Stomach (tissue), 19 donors: ENCODE measurements at places on chromosomes 13 and 19. TPM values are rescaled to one million over a fixed set of nuclear protein-coding genes. Genes with fewer than 3 reads are reported as not detected.

LRRC25 gene
- 7.2 TPM for total RNA-seq

ZNF763 gene
- total RNA-seq = 3.2 TPM

EDNRB gene
- total RNA-seq = 16.2 TPM

IGFL2 gene
- total RNA-seq = not detected

CFAP97D2 gene
- total RNA-seq = not detected

SH2D3A gene
- 43.0 TPM for total RNA-seq

FGF22 gene
- not detected for total RNA-seq

DNA sequence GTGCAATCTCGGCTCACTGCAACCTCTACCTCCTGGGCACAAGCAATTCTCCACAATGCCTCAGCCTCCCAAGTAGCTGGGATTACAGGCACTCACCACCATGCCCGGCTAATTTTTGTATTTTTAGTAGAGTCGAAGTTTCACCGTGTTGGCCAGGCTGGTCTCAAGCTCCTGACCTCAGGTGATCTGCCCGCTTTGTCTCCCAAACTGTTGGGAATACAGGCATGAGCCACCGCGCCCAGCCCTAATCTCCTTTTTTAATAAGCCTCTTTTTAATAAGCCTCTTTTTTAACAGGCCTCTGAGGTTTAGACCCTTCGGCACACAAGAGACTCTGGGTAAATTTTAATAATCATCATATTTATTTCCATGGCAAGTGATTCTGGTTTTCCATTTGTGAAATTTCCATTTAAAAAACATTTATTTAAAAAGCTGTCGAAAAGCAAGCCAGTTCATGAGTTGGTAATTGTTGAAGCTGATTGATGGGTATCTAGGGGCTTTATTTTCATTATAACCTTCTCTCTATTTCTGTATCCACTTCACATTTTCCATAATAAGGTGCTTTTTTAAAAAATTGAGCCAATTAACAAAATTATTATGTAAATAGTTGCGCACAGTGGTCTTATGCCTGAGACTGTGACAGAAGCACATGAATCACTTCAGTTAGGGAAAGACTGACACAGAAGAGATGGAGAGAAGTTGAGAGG lies 11.8 kb downstream of the POU2F2 start:
- DNase-seq = no peak

- DNase-seq = peak; percentile 44
Measured at GRCh38 chr19:33300009-33300893, 2.1 kb downstream of the CEBPA start.

DNA sequence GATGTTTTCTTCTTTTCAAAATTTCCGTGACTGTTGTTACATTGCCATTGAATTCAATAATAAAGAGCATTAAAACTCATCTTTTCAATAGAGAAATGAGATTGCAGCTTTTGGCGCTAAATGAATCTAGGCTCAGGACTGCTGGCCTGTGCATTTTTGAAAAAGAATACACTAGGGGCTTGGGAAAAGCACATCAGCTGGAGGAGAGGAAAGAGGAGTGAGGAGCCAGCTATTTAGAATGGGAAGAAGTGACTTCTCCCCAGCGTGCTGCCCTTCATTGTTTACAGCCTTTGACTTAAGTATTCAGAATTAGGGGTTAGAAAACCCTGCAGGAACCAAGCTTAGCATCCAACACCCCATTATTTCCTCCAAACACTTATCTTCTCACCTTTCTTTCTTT lies 43.3 kb downstream of the TNFSF11 start:
- no peak for DNase-seq

- peak; percentile 27 for DNase-seq
Measured at GRCh38 chr19:33953592-33953991, 156.9 kb downstream of the KCTD15 start.

GRCh38 chr13:48731957-48732569 lies 78.3 kb downstream of the CYSLTR2 start:
- DNase-seq = peak; percentile 73

DNA sequence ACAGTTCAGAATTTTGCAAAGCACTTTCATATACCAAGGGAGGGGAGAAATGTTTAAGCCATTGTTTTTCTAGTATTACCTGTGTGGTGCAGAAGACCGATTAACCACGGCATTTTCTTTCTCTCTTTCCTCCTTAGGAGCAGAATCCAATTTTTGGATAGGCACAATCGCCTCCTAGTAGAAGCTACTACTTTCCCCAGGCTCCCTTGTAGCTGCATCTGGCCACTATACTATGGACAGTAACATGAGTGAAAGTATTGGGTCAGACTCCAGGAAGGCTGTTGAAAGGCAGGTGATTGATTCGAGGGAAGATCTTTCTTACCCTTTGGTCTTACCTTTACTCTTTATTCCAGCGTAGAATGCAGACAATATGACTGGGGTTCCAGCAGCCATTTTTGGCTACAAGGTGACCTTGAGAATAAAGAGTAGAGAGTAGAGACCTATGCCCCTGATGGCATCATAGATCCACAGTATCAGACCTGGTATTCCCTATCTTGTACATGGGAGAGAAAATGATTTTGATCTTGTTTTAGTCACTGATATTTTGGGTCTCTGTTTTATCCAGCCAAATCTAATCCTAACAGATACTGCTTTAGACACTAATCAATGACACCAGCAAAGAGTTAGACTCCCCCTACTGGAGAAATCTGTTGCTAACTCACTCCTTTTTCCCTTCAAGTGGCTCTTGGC lies 77.0 kb downstream of the LRRC63 start:
- peak; percentile 69 for DNase-seq

DNA sequence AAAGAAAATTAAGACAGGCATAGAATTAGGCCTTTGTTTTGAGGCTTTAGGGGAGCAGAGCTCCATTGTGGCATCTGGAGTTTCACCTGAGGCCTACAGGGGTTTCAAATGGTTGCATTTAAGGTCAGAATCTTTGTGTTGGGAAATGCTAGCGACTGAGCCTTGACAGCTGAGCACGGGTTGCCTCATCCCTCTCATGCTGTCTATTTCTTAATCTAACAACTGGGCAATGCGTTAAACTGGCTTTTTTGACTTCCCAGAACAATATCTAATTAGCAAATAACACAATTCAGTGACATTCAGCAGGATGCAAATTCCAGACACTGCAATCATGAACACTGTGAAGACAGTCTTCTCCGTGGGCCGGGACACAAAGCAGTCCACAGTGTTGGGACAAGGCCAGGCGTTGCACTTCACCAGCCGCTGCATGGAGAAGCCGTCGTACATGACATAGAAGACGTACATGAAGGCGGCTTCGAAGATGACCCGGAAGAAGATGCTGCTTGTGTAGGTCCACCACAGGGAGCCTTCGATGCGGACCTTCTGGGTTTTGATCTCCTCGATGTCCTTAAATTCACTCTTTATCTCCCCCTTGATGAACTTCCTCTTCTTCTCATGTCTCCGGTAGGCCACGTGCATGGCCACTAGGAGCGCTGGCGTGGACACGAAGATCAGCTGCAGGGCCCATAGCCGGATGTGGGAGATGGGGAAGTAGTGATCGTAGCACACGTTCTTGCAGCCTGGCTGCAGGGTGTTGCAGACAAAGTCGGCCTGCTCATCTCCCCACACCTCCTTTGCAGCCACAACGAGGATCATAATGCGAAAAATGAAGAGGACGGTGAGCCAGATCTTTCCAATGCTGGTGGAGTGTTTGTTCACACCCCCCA lies 3.8 kb downstream of the GJB2 start:
- no peak for DNase-seq

DNA sequence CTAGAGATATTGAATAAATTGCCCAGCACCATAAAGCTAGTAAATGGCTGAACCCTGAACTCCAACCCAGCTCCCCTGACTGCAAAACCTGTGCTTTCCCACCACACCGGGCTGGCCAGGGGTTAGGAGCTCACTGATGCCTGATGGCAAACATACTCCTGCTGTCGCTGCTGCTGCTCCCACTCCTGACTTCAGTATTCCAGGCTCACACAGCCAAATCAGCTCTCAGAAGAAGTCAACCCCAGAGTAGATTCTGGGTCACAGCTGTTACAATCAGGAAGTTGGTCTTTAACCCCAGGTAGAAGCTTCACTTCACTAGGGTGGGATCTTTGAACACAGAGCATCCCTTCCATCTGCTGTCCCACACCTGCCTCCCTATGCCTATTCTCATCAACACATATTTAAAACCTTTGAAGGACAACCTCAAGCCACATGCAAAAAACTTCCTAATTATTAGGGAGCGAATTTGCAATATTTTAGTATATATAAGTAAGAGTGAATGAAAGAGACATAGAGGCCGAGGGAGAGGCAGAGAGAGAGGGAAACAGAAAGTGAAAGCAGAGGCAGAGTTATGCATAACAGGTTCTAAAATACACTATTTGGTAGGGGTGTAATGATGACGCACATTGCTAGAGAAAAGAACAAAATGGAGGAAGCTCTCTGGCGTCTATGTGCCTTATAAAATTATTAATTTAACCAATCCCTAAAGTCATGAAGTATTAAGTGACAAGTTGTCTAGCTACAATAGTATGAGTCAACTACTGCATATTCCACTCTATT lies 99.4 kb upstream of the SERP2 start:
- peak; percentile 89 for DNase-seq

DNA sequence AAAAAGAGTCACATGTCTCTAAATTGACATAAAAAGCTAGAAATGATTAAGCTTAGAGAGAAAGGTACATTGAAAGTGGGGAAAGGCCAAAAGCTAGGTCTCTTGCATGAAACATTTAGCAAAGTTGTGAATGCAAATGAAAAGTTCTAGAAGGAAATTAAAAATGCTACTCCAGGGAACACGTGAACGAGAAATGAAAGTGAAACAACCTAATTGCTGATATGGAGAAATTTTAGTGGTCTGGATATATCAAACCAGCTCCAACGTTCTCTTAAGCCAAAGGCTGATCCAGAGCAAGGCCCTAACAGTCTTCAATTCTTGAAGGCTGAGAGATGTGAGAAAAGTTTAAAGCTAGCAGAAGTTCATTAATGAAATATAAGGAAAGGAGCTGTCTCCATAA lies 419.8 kb downstream of the SLITRK6 start:
- DNase-seq = no peak

DNA sequence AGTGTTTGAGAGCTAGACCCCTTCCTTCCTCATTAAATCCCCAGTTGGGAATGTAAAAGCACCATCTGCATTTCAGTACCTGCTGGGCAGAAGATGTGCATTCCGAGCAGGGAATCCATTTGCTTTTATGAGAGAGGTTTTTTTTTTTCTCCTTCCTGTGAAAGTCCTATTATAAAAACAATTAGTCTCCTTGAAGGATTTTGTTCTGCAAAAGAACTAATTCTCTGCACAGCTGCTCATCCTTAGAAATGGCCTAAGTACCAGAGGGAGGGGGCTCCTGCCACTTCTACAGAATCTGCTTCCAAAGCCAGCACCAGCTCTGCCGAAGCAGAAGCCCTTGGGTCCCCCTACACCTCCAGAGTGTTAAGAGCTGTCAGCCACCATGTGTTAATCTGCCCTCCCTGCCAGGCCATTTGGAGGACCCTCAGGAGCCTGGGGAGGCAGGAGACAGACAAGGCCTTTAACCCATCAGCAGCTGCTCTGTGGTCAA lies 36.4 kb upstream of the SERPINE3 start:
- no peak for DNase-seq

DNA sequence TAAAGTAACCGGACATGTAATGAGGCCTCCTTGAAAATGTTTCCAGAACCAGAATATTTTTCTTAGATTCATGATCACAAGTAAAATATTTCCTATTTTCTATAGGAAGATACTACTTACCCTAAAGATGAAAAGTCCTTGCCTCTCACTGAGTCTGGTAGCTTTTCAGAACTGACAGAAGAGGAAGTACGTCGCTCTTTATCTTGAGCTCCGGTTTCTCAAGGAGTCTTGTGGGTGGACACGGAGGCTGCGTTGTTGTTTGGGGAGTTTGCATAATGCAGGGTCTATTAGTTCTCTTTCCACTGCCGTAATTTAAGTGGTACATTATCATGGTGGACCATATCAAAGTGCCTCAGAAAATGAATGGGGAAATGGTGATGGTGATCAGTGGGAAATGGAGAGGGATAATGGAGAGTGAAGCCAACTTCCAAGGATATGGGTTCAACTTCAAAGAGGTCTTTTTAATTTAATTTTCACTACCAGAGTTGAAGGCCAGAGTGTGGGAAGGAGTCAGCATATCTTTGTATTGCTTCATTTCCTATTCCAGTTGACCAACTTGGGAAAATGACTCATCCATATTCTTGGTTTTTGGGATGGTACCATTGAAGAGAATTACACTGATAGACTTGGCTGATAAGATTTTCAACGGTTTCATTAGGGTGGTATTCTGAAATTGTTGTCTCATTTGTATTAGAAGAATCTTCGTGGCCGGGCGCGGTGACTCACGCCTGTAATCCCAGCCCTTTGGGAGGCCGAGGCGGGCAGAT lies 23.4 kb downstream of the MBD3L2B start:
- peak; percentile 4 for DNase-seq

DNA sequence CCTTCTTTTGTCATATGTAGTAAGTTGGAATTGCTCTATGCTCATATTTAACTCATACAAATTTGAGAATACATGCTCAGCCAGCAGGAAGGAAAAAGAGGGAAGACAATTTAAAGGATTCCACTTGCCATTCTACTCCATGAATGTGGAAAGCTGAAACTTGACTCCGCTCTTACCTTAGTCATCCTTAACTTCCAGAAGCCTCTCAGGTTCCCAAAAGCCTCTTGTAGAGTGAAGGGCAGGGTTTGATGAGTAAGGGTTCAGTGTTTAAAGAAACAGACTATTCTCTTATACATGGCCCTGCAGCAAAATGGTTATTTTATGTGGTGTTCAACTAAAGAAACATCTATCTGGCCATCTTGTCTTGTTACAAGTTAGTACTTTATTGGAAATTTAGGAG lies 27.1 kb downstream of the FAM124A start:
- DNase-seq = no peak

- DNase-seq = no peak
Measured at GRCh38 chr19:512547-513365, 5.5 kb downstream of the TPGS1 start.

GRCh38 chr13:22227895-22228294 lies 557.0 kb downstream of the FGF9 start:
- no peak for DNase-seq

GRCh38 chr19:8097198-8097597 lies 44.6 kb downstream of the CCL25 start:
- no peak for DNase-seq

GRCh38 chr13:65378943-65379519 lies 1851.1 kb downstream of the PCDH9 start:
- no peak for DNase-seq

- DNase-seq = no peak
Measured at GRCh38 chr19:54458648-54459281, 4.8 kb downstream of the LENG9 start.

DNA sequence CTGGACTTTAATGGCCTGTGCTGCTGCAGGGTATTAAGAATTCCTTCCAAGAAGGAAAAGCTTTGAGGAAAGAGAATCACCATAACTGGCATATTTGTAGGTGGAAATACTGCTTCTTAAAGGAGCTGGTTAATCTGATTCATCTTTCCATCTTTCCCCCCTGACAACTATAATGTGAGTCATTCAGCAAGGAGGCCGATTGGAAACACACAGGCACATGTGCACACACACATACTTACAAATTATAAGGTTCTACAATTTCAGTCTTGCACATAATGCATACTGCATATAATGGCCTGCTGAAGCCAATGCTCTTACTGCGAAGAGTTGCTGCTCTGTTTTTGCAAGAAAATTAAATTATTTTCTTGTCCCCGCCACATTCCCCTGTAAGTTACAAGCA lies 78.8 kb upstream of the TPP2 start:
- no peak for DNase-seq
